B cell (primary cell): ENCODE measurements at places on chromosomes 12 and 14. TPM values are rescaled to one million over a fixed set of nuclear protein-coding genes. Genes with fewer than 3 reads are reported as not detected.

Gene AICDA
- 1.0 TPM in 1 of 2 replicates, not detected in the other for polyA plus RNA-seq

Gene PPTC7
- polyA plus RNA-seq = 20.7 and 48.9 TPM in 2 replicates

Gene MORN3
- polyA plus RNA-seq = 0.22 and 0.45 TPM in 2 replicates

Gene WNT1
- 0.26 and 0.55 TPM in 2 replicates for polyA plus RNA-seq

Gene ANKRD33
- not detected in 2 replicates for polyA plus RNA-seq

GRCh38 chr14:36658123-36659009 lies 3.3 kb upstream of the PAX9 start:
- no peak overlapping the region for H3K4me3 ChIP-seq
- DNase-seq = no peak
- no peaks in the 10 kb centered on the region for H3K36me3 ChIP-seq
- no peak overlapping the region for H3K27ac ChIP-seq
- peaks cover 9% of the 10 kb centered on the region for H3K4me1 ChIP-seq

- DNase-seq = no peak
- H3K4me1 ChIP-seq = peaks cover 6% of the 10 kb centered on the region
- no peaks in the 10 kb centered on the region for H3K36me3 ChIP-seq
- no peaks in the 10 kb centered on the region for H3K27me3 ChIP-seq
These were observed 16.3 kb upstream of the FLVCR2 start for GRCh38 chr14:75562089-75562488.

DNA sequence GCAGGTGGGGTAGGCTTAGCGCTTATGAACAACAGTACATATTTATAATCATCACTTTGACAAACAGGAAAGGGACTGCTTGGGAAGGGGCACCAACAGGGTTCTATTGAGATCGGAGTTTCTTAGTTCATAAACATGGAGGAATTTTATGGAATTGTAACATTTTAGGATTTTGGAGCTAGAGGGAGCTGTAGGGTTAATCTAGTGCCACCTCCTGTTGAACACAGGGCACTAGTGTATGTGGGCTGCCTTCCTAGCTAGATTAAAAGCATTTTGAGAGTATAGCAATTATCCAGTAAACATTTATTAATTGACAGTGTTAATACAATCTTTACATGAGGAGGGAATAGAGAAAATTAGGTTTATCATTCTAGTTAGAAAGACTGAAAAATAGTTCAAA lies 23.1 kb upstream of the TBC1D30 start:
- H3K4me1 ChIP-seq = no peaks in the 10 kb centered on the region
- H3K36me3 ChIP-seq = no peaks in the 10 kb centered on the region
- peaks cover 9% of the 10 kb centered on the region for H3K27me3 ChIP-seq
- no peak for DNase-seq

- no peaks in the 10 kb centered on the region for H3K27me3 ChIP-seq
- no peak for DNase-seq
- no peak overlapping the region for H3K4me3 ChIP-seq
- no peak overlapping the region for H3K27ac ChIP-seq
These were observed 35.1 kb upstream of the BATF start for GRCh38 chr14:75487155-75487671.

DNA sequence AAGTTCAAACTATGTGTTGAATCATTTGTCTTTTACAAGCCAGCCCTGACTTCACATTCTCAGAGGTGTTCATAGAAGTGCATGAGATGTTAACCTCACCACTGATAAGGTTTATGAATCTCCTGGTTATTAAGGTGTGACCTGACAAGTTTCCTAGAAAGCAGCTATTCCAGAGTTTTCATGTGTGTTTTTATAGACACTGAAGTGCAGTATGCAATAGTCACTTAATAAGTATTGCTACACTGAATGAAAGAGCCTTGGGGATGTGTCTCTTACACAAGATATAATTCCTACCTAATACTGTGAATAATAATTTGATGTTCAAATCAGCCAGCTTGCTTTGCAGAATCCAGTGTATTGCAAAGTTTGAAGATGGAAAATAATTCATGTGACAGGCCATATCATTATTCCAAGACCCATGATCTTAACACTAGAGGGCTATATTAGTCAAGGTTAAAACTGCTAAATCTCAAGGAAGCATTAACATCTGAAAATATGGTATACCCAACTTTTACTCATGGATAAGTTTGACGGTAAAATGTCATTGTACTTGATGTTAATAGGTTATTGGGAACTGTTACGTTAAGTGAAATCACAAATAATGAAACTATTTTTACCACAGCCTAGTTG lies 13.0 kb downstream of the SLC25A3 start:
- H3K36me3 ChIP-seq = peaks cover 26% of the 10 kb centered on the region
- H3K4me3 ChIP-seq = no peak overlapping the region
- no peak for DNase-seq

GRCh38 chr12:34397591-34398365 lies 375.5 kb downstream of the ALG10 start:
- H3K27ac ChIP-seq = no peak overlapping the region
- no peak for DNase-seq
- no peak overlapping the region for H3K4me3 ChIP-seq
- H3K4me1 ChIP-seq = no peaks in the 10 kb centered on the region
- no peaks in the 10 kb centered on the region for H3K36me3 ChIP-seq

- H3K27ac ChIP-seq = no peak overlapping the region
- H3K4me3 ChIP-seq = no peak overlapping the region
- H3K27me3 ChIP-seq = no peaks in the 10 kb centered on the region
- no peaks in the 10 kb centered on the region for H3K4me1 ChIP-seq
These were observed 116.3 kb upstream of the PRICKLE1 start for GRCh38 chr12:42705863-42706262.

DNA sequence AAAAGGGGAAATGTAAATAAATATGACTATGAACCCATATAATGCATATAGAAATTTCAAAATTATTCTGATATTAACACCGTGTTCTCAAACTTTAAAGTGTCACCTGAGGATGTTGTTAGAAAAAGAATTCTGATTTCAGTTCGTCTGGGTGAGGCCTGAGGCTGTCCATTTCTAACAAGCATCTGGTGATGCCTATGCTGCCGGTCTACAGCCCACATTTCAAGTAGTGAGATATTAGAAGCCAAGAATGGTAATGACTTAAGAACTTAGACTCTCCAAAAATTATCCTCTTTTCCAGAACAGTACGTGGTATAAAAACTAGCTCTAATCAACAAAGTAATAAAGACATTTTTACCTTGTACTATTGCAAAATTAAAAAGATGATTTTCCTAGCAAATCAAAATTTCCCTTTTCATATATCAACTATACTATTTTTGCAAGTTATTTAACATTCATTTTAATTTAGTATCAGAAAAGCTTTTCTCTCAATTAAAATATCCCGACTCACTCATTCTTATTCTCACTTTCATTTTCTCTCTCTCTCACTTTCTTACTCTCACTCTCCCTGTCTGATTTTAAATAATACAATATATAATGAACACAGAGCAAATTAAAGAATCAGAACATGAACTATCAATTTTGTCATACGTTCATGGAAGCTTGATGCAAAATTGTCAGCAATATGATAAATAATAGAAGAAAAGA lies 35.0 kb downstream of the PIK3C2G start:
- no peaks in the 10 kb centered on the region for H3K27me3 ChIP-seq
- no peak for DNase-seq
- no peak overlapping the region for H3K27ac ChIP-seq
- no peaks in the 10 kb centered on the region for H3K36me3 ChIP-seq
- H3K4me1 ChIP-seq = no peaks in the 10 kb centered on the region
- H3K4me3 ChIP-seq = no peak overlapping the region

DNA sequence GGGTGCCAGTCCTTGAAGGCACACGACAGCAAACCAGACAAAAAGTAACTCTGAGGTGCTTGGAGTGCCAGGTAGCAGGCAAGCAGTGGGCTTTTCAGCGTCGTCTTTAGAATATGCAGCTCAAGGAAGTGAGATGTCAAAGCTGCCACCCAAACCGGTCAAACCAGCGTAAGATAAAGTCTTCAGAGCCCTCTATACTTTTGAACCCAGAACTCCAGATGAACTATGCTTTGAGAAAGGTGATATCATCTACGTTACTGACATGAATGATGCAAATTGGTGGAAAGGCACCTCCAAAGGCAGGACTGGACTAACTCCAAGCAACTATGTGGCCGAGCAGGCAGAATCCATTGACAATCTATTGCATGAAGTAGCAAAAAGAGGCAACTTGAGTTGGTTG lies 95.9 kb downstream of the TBX3 start:
- no peaks in the 10 kb centered on the region for H3K4me1 ChIP-seq
- no peaks in the 10 kb centered on the region for H3K27me3 ChIP-seq
- no peak for DNase-seq

- H3K36me3 ChIP-seq = no peaks in the 10 kb centered on the region
- H3K4me3 ChIP-seq = no peak overlapping the region
- no peak for DNase-seq
- no peaks in the 10 kb centered on the region for H3K4me1 ChIP-seq
- no peak overlapping the region for H3K27ac ChIP-seq
These were observed 194.2 kb downstream of the SYT10 start for GRCh38 chr12:33245434-33245833.

- DNase-seq = no peak
- no peak overlapping the region for H3K27ac ChIP-seq
- no peaks in the 10 kb centered on the region for H3K27me3 ChIP-seq
- H3K4me3 ChIP-seq = no peak overlapping the region
These were observed 158.0 kb upstream of the MGAT4C start for GRCh38 chr12:86414201-86414600.

GRCh38 chr12:12684375-12685106 lies 11.4 kb downstream of the GPR19 start:
- H3K36me3 ChIP-seq = no peaks in the 10 kb centered on the region
- H3K27ac ChIP-seq = no peak overlapping the region
- H3K4me1 ChIP-seq = no peaks in the 10 kb centered on the region
- no peak for DNase-seq
- H3K27me3 ChIP-seq = no peaks in the 10 kb centered on the region

DNA sequence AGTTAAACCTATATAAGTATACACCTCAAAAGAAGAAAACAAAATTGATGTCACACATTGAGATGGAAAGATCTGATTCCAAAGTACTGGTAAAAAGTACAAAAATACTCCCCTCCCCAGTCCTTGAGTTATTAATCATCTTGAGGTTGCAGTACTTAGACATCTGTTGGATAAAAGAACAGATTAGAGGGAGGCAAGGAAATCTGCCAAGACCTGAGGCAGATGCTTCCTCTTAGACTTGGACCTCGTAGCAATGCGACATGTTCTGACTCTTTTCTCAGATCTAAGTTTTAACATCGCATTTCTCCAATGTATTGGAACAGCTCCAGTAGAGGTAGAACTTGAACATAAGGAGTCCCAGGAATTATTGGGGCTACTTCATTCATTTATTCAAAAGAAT lies 187.9 kb upstream of the GRIN2B start:
- H3K4me1 ChIP-seq = peaks cover 19% of the 10 kb centered on the region
- H3K4me3 ChIP-seq = no peak overlapping the region
- H3K36me3 ChIP-seq = no peaks in the 10 kb centered on the region
- no peaks in the 10 kb centered on the region for H3K27me3 ChIP-seq
- no peak for DNase-seq

DNA sequence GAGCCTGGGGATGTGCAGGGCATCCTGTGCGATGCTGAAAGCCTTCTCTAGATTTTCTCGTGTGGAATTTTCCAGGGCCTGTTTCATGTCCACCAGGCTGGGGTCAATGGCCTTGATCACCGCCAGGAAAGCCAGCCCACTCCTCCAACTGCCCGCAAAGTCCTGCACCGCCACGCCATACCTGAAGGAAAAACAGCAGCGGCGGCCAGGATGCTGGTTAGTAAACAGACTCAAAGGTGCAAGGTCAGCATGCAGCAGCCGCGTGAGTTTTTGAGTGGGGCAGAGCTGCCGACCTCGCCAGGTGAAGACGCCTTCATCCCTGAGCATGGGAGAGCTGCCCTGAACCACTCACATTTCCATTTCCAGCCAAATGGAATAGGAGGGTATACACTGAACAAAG lies 53.4 kb upstream of the DICER1 start:
- no peak overlapping the region for H3K4me3 ChIP-seq
- no peaks in the 10 kb centered on the region for H3K36me3 ChIP-seq
- no peaks in the 10 kb centered on the region for H3K4me1 ChIP-seq
- no peak for DNase-seq
- no peak overlapping the region for H3K27ac ChIP-seq
- no peaks in the 10 kb centered on the region for H3K27me3 ChIP-seq

DNA sequence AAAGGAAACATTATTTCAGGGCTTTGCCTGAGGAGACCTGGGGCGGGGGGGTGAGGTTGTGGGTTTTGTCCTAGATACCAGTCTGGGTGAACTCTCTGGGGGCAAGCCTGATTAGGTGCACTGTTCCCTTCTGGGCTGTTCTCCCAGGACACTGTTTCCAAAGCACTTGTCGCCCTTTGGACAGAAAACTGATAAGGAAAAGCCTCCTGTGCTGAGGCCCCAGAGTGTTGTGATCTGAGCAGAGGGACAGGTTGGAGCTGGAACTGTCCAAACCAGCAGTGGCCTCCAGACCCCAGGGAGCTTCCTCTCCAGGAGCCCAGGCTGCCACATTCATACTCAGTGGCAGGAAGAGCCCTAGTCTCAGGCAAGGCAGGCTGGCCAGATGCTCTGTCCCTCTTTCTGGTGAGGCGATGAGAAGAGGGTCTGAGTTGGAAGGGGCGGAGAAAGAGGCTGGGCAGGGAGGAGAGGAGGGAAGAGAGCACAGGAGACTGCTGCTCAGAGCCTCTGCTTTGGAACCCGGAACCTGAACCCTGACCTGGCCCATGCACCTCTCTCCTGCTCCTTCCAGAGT lies 1.9 kb downstream of the GALNT16 start:
- H3K36me3 ChIP-seq = no peaks in the 10 kb centered on the region
- H3K4me1 ChIP-seq = peaks cover 24% of the 10 kb centered on the region
- no peak for DNase-seq
- peak overlapping the region; percentile 50 for H3K4me3 ChIP-seq

GRCh38 chr14:65495196-65495595 lies 82.7 kb downstream of the FUT8 start:
- peaks cover 5% of the 10 kb centered on the region for H3K36me3 ChIP-seq
- H3K27me3 ChIP-seq = no peaks in the 10 kb centered on the region
- DNase-seq = no peak

DNA sequence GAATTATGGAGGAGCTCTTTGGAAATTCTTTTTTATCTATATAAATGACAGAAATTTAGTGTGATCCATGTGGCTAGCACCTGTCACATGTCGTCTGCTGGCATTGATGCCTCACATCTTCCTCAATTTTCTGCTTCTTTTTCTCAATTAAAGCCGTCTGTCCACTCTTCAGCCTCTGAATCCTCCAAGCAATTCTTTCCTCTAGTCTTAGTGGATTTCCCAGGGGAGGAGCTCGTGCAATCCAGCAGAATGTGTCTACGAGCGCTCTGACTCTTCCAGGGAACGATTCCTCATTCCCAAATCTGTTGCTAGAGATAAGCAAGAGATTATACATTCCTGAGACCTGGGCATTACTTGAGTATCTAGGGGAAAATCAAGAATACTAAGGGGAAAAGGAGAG lies 176.6 kb downstream of the EMP1 start:
- H3K4me1 ChIP-seq = peaks cover 3% of the 10 kb centered on the region
- H3K36me3 ChIP-seq = no peaks in the 10 kb centered on the region
- H3K27me3 ChIP-seq = no peaks in the 10 kb centered on the region
- H3K4me3 ChIP-seq = no peak overlapping the region
